ENCODE measurements at places on chromosomes 12 and 14. TPM values are rescaled to one million over a fixed set of nuclear protein-coding genes. Genes with fewer than 3 reads are reported as not detected.
A peak's percentile ranks its signal among the peaks of the same experiment; 100 is the strongest.

The GDF3 gene
- not detected for total RNA-seq

DNA sequence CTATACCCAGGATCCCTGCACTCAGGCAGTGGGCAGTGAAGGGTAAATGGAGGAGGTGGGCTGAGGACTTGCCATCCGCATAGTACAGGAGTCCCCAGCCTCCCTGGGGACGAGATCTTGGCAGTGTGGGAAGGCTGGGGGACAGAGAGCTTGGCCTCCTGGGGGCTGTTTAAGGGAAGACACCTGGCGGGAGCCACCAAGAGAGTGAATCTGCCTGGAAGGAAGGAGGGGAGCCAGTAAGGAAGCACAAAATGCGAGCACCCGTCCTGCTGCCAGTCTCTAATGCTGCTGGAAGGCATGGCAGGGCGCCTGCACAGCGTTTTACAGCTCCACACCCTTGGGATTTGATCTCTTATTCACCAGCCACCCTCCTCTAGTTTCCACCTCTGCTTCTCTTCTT, 7.4 kb upstream of the KRT2 start:
- DNase-seq = no peak

- no peak for DNase-seq
Observed at GRCh38 chr12:48125985-48126384, 6.8 kb downstream of the PFKM start.

DNA sequence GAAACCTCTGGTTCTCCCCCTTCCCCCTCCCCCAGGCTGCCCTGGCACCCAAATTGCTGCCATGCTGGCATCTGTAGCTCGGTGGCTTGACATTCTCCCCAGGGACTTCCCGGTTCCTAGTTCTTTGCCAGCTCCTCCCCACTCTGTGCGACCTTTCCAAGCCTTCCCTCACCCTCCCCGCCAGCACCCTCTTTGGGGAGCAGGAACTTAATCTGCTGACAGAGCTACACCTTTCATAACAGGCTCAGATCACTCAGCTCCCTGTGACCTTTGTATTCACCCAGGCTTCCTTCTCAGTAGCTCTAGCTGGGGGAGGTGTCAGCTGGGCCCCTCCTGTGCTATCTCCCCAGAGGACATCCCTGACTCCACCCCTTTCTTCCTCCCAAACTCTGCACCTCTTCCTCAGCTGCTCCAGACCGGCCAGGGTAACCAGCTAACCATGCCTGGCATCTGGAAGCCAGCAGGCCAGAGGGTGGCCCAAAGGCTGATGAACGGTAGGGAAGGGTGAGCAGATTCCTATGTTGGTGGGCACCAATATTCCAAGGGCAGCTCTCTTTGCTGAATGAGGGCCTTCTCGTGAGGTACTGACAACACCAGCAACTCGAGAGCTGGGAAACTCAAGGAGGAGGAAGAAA, 1.8 kb upstream of the COX14 start:
- no peak for DNase-seq

The DDN gene
- 3.5 TPM for total RNA-seq

- DNase-seq = no peak
Observed at GRCh38 chr14:32601906-32602305, 272.8 kb downstream of the AKAP6 start.

The SOS2 gene
- total RNA-seq = 9.9 TPM

DNA sequence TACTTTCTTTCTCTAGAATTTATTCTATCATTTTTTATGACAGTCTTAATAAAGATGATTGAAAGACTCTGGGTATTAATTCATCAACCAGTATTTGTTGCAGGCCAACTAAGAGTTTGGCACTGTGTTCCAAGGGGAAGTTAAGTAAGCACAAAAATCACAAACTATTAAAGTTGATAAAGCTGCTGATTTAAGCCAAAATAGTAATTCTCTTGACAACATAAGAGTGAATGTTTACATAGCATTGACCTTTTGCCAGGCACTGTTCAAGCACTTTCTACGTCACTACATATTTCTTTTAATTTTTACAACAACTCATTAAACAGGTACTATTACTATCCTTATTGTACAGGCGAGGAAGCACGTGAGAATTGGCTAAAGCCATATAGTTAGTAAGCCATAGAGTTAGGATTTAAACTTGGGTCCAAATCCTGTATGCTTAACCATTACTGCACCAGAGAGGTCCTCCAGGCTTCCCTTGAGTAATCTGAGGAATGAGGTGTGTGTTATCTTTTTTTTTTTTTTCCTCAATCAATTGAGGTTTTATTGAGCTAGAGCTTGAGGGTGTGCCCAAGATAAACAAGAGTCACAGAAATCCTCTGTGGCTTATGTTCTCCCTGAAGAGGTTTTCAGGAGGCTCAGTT, 1009.6 kb downstream of the DIO2 start:
- DNase-seq = peak; percentile 23

The ACVRL1 gene
- total RNA-seq = 0.40 TPM

The STXBP6 gene
- total RNA-seq = 0.40 TPM

The LRFN5 gene
- total RNA-seq = not detected

- DNase-seq = no peak
Observed at GRCh38 chr12:122148657-122149056, 25.4 kb downstream of the IL31 start.

DNA sequence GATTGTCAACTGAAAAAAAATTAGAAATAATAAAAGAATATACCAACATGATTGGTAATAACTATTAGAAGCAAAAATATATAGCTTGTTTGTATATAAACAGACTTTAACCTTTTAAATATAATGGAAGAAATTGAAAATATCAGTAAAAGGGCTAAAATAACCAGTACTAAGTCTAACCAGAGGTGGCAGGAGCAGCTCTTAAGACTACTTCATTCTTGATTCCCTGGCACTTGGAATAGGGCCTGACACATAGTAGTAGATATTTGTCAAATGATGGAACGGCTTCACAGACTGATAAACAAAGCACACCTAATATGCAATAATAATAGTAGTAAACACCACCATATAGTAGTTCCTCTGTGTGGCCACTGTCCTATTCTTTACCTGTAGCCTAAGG, 9.4 kb downstream of the TMEM63C start:
- peak; percentile 21 for DNase-seq

- no peak for DNase-seq
Observed at GRCh38 chr12:55845785-55846496, 3.2 kb upstream of the MMP19 start.

GRCh38 chr12:5523396-5524115, 91.6 kb downstream of the NTF3 start:
- DNase-seq = no peak

The METAP2 gene
- 85.5 TPM for total RNA-seq

- DNase-seq = no peak
Observed at GRCh38 chr14:52660832-52661231, 34.5 kb downstream of the ERO1A start.

DNA sequence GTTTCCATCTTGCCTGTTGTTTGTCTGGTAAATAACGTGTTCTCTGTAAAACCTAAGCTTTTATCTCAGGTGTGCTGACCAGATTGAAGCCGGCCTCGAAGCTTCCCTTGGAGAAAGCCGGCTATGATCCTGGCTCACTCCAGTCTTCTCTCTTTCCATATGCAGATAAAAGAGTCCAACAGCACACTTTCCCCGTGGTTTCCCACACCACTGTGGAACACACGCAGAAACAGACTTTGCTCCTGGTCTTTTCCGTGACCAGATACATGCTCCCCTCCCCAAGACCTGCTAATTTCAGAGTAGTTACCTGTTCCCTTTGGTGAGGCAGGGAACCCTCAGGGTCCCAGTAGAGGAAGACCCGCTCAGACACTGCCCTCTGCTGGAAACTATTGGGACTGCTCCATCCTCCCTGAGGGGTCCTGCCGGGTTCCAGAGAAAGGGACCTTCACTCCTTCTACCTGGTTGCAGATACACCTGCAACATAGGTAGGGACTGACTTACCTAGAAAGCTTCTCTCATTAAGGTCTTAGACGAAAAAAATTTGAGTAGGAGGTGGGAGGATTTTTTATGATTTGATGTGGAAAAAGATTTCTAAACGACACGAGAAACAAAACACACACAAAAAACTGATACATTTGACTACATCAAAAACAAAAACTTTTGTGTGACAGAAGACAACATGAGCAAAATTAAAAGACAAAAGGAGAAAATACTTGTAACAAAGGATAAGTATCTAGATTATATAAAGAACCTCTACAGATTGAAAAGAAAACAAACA, 415.4 kb upstream of the CCDC196 start:
- peak; percentile 74 for DNase-seq

The FAM181A gene
- not detected for total RNA-seq

- no peak for DNase-seq
Observed at GRCh38 chr14:67392123-67392522, 19.8 kb downstream of the PLEK2 start.

The SMCO2 gene
- total RNA-seq = 1.7 TPM

GRCh38 chr12:81988362-81988761, 229.2 kb upstream of the PPFIA2 start:
- no peak for DNase-seq

GRCh38 chr12:132395192-132395907, 66.0 kb upstream of the GALNT9 start:
- no peak for DNase-seq

DNA sequence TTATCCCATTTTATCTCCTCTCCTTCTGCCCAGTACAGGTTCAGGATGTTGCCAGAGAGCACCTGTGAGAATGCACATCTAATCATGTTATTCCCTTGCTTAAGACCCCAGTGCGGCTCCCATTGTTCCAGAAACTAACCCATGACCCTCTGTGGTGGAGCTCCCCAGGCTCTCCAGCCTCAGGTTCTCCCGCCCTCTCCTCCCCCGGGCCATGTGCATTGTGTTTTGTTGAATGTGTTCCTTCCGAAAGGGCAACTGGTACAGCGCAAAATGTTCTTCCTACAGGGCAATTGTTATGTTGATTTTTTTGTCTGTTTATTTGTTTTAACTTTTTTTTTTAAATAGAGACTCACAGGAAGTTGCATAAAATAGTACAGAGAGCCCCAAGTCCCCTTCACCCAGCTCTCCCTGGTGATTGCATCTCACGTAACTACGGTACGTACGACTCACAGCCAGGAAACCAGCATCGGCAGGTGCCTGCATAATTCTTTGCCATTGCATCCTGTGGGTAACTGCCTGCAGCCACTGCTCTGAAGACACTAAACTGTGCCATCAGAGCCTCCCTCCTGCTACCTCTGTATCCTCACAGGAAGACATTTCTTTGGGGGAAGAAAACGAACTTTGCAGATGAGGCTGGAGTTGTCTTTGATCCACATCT, 31.2 kb downstream of the TMEM132C start:
- no peak for DNase-seq

- DNase-seq = no peak
Observed at GRCh38 chr12:109222062-109222461, 87.0 kb downstream of the FOXN4 start.

GRCh38 chr12:81128930-81129554, 51.2 kb downstream of the ACSS3 start:
- DNase-seq = peak; percentile 60

The TUBA1C gene
- 1,285 TPM for total RNA-seq
